ENCODE measurements at places on chromosomes 3 and 15.

GRCh38 chr15:37691911-37692310 is 242.5 kb upstream of the TMCO5A start:
- no peak for DNase-seq

DNA sequence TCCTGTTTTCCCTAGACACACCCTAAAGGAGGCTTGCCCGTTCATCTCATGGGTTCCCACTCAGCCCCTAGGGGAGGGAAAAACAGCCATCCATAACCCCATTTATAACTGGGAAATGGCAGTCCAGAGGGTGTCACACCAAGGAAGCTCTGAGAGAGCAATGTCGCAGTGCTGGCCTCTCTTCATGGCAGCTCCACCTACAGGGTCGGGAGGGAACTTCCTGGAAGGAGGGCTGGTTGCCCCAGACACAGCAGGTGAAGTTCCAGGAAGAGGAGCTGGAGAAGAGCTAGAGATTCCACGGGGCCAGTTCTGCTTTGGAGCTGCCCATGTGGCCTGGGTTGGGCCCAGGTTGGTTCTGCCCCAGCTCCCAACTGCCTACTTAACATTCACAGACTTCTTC is 22.3 kb upstream of the LINGO1 start:
- peak; percentile 10 for DNase-seq

GRCh38 chr15:84934942-84935729 is 46.5 kb upstream of the PDE8A start:
- DNase-seq: no peak

GRCh38 chr3:111639316-111639715 is 44.2 kb upstream of the ZBED2 start:
- DNase-seq: no peak

DNA sequence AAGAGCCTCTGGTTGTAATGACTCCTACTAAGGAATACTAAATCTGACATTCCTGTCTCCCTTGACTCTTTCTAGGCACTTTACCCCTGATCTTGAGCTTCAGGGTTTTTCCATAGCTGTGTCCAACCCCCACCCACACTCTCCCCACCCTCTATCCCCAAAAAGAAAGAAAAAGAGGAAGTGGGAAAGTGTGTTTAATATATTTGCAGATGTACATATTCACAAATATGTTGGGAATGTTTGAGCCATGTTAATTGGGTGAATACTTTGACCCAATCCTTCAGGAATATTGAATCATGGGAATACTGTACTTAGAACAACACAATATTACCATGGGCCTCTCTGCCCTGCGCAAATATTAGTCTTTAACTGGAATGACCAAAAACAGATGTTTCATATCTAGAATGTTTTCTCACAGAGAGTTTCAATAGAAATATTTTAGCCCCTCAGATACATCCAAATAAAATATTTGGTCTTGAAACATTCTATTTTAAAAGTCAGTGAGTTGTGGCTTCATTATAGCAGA is 19.8 kb upstream of the PFN2 start:
- no peak for DNase-seq

DNA sequence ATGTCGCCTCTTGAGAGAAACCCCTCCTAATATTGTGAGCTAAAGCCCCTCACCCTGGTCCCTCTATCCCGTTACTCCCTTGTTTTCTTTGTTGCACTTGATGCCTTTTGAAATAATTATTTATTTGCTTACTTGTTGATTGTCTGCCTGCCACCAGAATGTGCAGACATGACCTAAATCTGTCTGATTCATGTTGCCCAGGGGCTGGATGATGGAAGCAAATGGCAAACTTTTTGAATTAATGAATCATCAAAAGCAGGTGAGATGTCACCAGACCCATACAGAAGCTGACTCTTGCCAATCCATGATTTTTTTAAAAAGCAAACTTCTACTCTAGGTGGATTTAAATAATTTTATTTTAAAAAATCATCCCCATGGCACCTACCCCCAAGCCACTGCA is 49.3 kb downstream of the GRIP2 start:
- no peak for DNase-seq

DNA sequence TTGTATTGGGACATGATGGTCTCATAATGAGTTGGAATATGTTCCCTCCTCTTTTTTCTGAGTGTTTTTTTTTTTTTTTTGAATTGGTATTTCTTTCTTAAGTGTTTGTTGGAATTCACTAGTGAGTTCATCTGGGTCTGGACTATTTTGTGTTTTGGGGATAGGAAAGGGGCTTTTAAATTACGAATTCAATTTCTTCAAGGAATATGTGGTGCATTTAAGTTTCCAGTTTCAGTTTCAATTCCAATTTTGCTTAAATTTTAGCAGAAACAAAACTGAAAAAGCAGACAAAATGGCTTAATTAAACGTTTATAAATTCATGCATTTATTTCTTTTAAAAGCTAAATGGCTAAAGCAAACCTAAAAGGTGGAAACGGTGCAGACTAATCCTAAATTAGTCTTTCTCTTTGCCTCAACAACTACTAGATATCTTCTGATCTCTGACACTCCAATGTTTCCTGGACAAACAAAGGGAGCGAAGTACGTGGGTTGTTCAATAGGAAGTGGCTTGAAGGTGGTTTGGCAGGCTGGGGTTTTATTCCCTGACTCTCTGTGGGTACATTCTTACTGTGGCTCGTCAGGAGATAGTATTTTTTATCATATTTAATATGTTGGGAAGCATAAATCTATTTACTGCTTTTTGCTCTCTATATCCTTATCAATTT is 50.0 kb upstream of the CORO2B start:
- DNase-seq: no peak

DNA sequence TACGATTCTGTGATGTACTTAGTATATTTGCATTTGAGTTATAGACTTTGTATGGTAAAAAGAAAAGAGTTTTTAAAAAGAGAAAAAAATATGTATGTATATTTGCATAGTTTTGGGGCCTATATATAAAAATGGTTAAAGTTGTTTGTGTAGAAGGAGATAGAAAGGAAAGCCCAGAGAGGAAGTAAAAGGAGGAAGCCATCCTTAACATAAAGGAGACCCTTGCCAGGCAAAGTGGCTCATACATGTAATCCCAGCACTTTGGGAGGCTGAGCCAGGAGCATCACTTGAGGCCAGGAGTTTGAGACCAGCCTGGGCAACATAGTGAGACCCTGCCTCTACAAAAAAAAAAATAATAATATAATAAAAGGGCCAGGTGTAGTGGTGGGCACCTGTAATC is 8.4 kb downstream of the SNAP23 start:
- peak; percentile 31 for DNase-seq

GRCh38 chr3:58485801-58486435 is 6.0 kb upstream of the KCTD6 start:
- DNase-seq: peak; percentile 47

- no peak for DNase-seq
These were observed 471.8 kb downstream of the GRM7 start for GRCh38 chr3:7332696-7333095.

DNA sequence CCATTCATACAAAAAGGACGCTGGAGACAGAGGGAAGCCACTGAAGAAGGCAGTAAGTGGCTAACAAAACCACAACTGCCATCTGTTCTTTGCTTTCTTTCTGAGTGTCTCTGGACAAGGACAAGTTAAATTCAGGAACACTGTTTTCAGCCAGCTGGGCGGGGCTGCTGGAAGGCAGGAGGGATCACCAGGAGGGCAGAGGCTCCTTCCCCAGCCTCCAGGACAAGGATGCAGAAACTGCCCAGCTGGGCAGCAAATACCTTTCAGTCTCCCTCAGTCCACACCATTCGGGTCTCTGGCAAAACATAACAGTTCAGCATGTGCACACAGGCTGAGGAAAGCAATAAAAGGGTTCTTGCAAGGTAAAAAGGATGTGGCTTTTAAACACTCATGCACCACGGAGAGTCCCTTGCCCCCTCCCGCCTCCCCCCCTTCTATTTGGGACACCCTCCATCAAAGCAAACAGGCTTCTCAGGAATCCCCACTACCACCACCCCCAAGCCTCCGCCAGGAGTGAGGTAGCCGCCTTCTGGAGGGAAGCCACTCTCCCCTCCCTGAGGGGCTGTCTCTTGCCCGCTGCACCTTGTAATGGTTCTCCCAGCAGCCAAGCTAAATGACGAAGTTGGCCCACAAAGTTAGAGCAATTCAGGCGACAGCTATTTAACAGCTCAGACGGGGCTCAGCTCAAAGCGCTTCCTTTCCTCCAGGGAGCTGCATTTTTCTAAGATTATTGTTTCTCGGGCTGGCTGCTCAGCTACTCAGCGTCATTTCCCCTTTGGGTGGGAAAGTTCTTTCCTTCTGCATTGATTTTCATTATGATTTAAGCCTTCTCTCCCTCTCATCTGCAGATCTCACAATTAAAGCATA is 3.8 kb downstream of the HEG1 start:
- DNase-seq: peak; percentile 41

GRCh38 chr3:76698136-76698706 is 341.7 kb upstream of the ROBO2 start:
- DNase-seq: no peak

- no peak for DNase-seq
These were observed 83.6 kb downstream of the MYO9A start for GRCh38 chr15:72034351-72034750.

- no peak for DNase-seq
These were observed 35.9 kb upstream of the PTPN23 start for GRCh38 chr3:47344971-47345370.

- peak; percentile 17 for DNase-seq
These were observed 61.3 kb downstream of the KLHL25 start for GRCh38 chr15:85733416-85733815.

- DNase-seq: no peak
These were observed 692.7 kb downstream of the MCTP2 start for GRCh38 chr15:94924057-94924456.

GRCh38 chr3:164912916-164913315 is 165.4 kb downstream of the SI start:
- DNase-seq: no peak

GRCh38 chr15:69391046-69391757 is 22.9 kb upstream of the KIF23 start:
- DNase-seq: no peak

DNA sequence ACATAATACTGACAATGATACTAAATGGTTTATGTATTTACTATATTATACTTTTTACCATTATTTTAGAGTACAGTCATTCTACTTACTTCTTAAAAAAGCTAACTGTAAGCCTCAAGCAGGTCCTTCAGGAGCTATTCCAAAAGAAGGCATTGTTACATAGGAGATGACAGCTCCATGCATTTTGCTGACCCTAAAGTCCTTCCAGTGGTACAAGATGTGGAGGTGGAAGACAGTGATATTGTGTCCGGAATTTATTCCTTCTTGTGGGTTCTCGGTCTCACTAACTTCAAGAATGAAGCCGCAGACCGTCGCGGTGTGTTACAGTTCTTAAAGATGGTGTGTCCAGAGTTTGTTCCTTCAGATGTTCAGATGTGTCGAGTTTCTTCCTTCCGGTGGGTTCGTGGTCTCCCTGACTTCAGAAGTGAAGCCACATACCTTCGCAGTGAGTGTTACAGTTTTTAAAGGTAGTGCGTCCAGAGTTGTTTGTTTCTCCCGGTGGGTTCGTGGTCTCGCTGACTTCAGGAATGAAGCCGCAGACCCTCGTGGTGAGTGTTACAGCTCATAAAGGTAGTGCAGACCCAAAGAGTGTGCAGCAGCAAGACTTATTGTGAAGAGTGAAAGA is 20.9 kb downstream of the AVEN start:
- DNase-seq: no peak

- no peak for DNase-seq
These were observed 48.6 kb upstream of the LDHAL6B start for GRCh38 chr15:59157840-59158700.

- no peak for DNase-seq
These were observed 53.1 kb downstream of the CFAP20DC start for GRCh38 chr3:58996730-58997129.

GRCh38 chr3:141044695-141045641 is 6.2 kb upstream of the SPSB4 start:
- DNase-seq: no peak

DNA sequence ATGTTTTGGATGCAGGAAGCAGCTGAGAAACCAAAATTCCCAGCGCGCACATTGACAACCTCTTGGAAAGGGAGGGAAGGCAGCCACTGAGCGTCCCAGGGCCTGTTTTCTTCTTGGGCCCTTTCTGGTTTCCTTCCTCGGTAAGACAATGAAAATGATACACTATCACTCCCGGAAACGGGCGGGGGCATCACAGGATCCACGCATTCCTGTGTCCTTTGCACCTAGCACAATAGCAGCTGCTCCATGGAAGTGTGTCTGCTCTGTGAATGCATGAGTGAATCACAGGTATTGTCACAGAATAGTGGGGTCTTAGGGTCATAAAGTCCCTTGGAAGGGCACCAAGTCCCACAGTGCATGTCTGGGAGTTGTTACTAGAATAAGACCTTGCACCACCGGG is 6.3 kb upstream of the ITPKA start:
- DNase-seq: no peak

GRCh38 chr3:35616346-35616745 is 23.0 kb upstream of the ARPP21 start:
- no peak for DNase-seq

GRCh38 chr3:184255291-184256039 is 5.9 kb downstream of the CAMK2N2 start:
- DNase-seq: no peak

DNA sequence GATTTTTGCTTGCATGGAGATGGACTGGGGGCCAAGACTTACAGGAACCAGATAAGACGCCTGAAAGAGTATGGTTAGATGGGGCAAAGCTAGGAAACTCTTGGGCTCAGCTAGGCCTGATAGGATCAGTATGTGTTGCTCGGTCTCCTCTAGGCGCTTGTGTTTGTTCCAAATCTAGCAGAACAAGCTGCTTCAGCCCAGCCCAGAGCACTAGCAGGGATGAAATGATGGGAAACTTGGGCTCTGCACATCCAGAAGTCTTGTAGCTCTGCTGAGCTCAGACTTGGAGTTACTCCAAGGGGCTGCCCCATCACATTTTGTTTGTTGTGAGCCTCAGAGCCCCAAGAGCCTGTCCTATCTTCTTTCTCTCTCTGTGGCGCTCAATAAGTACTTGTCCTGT is 34.7 kb downstream of the FOXL2 start:
- no peak for DNase-seq

GRCh38 chr15:101558221-101558941 is 68.9 kb upstream of the PCSK6 start:
- DNase-seq: no peak

DNA sequence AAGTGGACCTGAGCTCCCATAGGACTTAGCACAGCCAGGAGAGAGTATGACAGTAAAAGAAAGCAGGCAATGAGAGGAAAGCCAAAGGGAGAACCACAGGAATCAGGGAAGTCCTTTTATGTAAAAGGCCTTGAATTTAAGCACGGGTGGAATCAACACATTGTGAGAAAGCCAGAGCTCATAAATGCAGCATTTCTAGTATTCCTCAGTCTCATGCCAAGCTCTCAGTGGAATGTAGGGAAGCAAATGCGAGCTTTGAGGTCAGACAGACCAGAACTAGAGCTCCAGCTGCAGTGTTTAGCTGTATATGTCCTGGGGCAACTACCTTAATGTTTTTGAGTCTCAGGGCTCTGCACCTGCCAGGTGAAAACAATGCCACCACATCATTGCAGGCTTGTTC is 132.1 kb upstream of the TRIM42 start:
- no peak for DNase-seq

DNA sequence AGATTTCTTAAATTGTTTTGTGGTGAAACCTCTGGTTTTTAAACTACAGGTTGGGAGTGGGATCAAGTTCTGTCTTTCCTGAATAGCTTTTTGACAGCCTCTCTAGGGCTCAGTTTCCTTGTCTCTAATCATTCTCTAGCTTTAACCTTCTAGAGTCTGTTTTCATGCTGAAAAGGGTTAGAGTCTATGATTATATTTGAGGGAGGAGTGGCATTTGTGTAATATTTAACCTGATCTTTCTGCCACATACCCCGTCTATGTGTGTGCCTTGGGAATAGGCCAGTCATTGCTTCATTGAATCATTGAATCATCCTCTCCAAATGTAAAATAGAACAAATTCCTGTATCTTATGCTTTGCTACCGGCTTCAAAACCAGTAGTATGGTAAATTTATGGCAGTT is 204.9 kb downstream of the KLHL25 start:
- DNase-seq: no peak
